ENCODE measurements at places on chromosomes 12 and 14.
A peak's percentile ranks its signal among the peaks of the same experiment; 100 is the strongest.

GRCh38 chr12:89225401-89225800, 126.9 kb downstream of the DUSP6 start:
- DNase-seq, result peak; percentile 86

DNA sequence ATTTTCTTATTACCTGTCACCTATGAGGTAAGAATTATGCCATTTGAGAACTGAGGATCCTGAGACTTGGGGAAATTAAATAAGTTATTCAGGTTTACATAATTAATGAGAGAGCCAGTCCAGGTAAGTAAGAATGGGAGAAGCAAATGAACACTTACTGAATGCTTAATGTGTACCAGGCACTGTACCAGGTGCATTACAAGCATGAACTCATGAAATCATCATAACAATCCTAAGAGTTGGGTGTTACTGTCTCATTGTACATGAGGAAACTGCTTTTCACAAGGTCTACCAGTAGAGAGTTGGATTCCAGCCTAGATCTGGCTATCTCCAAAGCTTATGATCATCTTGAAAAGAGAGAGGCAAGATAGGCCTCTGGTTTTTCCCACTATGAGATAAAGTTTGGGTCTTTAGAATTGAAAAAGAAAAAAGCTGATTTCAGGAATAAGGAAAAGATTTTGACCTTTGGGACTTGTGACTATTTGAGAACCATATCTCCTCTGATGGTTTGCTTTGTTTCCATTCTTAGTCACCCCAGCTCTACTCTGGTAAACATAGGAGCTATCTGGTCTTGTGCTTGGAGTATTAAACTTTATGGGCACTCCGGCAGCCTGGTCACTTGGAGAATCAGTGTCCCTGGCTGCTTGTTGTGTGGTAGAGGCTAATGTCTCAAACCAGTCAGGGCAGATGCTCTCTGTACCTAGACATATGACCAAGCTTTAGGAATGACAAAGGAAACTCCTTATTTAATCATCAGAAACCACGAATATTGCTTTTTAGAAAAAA, 48.0 kb downstream of the PTHLH start:
- DNase-seq, result peak; percentile 56

DNA sequence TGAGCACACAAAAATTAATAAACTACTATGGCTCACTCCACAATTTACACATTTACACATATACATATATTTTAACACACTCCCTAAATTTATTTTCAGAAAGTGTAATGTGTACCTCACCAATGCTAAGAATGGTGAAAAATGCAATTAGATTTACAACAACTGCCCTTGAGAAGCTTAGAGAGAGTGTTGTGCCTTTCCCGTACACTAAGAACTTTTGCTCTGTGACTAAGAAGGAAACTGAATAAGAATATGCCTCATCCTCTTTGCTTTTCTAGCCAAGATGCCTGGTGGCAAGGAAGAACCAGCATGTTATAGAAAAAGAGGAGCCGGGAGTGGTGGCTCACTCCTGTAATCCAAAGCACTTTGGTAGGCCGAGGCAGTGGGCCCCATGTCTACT, 62.3 kb downstream of the SINHCAF start:
- DNase-seq, result no peak

DNA sequence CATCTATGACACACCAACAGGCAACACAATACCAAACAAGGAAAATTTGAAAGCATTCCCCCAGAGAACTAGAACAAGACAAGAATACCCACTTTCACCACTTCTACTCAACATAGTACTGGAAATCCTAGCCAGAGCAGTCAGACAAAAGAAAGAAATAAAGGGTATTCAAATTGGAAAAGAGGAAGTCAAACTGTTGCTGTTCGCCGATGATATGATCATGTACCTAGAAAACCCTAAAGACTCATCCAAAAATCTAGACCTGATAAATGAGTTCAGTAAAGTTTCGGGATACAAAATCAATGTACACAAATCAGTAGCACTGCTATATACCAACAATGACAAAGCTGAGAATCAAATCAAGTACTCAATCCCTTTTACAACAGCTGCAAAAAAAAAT, 8.1 kb upstream of the ATL1 start:
- no peak for DNase-seq

GRCh38 chr12:53759261-53759660, 7.5 kb upstream of the CISTR start:
- no peak for DNase-seq

DNA sequence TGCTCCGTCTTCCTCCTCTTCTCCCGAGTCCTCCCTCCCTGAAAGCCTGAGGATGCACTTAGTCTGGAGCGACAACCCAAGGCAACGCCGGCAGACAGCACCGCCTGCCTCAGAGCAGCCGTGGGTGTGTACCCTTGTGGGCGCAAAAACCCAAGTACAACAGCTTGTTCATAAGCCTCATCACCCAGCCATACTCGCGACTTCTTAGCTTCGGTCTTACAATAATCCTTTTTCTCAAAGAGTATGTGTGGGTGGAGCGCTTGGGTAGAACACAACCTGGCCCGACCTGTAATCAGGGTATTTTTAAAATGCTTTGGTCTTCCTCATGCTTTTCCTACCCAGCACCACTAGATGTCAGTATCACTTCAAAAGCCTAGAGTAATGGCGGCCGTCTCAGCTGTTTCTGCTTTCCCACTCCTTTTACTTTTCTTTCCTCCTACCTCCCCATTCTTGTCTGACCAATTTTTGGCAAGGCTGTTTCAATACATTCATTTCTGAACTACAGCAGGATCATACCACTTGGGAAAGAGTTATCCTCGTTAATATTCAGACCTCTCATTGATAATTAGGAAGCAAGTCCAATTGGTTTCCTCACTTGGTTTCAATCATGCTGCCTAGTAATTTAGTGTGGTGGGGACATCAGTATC, 198.9 kb downstream of the EPS8 start:
- DNase-seq, result peak; percentile 74

DNA sequence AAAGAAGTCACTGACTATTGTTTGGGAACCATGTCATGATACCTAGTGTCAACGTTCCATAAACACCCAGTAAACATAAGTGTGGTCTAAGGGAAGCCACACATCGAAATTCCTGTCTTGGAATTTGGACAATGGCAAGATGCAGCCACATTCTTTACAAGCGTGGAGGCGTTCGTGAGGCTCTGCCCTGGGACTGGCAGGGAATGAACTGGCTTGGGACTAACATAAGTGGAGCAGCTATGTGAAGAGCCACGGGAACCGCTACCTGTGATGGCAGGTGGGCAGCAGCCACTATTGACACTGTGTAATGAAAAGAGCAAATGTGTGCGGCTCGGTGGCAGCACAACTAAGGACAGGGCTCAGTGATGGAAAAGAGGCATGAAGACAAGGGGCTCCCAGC, 10.0 kb upstream of the NRIP2 start:
- DNase-seq, result no peak

GRCh38 chr12:75990189-75990912, 41.2 kb downstream of the PHLDA1 start:
- no peak for DNase-seq

GRCh38 chr12:121214855-121215745, 5.2 kb downstream of the P2RX4 start:
- DNase-seq, result peak; percentile 96

DNA sequence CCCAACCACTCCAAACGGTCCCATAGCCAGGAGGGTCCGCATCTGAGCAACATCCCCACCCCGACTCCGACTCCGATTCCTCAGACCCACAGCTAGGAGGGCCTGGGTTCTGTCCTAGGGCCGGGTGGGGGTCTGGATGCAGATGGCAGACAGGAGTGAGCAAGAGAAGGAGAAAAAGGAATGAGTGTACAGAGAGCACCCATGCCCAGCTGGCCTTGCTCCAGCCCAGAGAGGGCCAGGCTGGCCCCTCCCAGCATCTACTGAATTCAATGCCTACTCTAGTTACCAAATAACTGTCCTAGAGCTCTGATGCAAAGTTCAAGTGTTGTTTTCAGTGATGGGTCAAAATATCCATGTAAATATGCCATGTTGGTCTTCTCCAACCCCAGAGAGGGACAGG, 40.8 kb downstream of the VDR start:
- no peak for DNase-seq

- DNase-seq, result no peak
Observed at GRCh38 chr12:49868449-49868848, 25.5 kb upstream of the BCDIN3D start.

DNA sequence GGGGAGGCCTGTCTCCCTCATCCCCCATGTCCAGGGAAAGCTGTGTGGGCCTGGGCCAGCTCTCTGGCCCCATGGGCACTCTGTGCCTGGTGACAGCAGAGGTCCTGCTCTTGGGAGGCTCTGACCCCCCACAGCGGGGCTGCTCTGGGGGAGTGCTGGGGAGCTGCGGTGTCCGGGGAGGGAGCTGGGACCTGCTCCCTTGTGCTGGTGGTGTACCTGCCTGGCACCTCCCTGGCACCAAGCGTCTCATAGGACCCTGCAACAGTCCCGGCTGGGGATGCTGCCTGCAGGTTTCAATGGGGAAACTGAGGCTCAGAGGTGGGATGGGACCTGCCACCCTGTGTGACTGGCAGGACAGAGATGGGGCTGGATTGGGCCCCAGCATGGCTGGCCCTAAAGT, 111.3 kb downstream of the KIF26A start:
- no peak for DNase-seq

DNA sequence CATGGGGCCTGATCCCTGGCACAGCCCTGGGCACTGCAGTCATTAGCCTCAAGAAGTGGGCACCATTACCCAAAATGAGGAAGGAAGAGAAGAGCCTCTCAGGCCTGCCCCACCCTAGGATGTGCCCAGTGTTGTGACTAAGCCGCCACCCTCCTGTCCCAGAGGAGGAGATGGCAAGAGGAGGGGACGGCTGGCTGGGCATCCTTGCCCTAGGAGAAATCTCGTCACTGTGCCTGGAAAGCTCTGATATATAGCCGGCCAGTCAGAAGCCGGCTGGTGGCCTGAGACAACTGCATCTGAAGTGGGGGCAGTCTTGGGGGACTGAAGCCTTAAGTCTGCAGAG, 115.2 kb downstream of the LGMN start:
- DNase-seq, result no peak

DNA sequence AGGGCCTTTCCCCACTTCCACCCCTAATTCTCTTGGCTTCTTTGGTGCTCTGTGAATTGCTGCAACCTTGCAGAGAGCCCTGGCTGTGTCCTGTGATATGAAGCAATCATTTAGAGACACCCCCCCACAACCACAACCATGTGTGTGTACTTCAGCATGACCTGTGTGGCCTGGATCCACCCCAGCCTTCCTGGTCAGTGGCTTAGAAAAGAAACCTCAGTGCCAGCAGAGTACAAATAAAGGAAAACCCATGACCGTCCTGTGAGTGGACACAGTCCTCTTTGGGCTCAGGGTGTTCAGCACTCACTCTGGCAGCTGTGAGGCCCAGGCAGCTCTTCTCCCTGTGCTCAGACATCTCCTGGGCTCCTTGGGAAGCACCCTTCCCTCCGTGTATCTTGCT, 206.6 kb upstream of the DIO3 start:
- no peak for DNase-seq

DNA sequence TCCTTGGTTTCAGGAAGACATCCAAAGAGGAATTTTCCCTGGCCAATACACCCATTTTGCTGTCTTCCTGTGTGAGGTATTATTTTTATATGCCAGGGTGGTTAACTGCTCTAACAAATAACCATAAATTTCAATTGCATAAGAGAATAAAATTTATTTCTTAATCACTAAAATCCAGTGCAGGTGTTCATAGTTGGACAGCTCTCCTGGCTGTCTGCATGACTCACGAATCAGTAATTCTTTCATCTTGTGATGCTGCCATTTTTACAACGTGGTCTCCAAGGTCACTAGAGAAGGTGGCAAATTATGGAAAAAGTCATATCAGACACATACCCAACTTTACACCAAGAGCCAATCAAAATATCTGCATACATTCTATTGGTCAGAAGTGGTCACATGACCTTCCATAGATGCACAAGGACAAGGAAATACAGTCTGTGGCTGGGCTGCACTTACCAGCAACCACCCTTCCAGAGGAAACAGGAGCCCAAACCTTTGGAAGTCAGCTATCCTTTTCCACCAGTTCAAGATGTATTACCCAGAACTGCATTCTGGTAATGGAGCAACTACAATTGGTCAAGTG, 193.5 kb upstream of the PLEKHG7 start:
- peak; percentile 40 for DNase-seq

- DNase-seq, result no peak
Observed at GRCh38 chr12:46572644-46573346, 200.2 kb upstream of the SLC38A2 start.

- no peak for DNase-seq
Observed at GRCh38 chr12:100795174-100795799, 711 bp downstream of the ANO4 start.

- DNase-seq, result no peak
Observed at GRCh38 chr14:94451091-94451771, 1.4 kb downstream of the SERPINA11 start.

DNA sequence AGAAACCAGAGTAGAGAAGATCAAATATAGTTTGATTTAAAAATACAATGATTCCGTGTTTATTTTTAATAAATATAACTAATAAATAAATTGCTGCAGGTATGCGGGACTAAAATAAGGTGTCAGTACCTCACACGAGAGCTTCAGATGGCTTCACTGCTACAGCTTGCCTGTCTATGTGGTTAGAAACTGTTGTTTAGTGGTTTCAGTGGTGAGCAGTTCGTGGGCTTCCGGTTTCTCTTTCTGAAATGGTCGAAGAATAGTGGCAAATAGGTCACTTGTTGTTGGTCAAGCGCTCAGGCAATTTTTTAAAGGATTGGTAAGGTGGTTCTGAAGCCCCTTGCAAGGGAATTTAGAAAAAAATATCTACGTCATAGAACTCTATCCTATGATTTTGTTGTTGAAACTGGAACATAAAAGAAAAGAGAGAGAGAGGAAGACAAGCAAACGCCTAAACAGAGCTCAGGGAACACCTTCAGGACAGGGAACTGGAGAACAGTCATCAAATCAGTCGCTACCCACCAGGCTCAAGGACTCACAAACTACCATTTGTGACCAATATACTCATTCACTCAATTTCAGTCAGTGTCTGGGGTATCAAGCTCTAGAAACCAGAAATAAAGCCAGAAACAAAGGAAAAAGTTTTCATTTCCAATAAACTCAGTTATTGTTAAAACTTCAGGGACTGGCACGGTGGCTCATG, 31.3 kb downstream of the GABARAPL1 start:
- DNase-seq, result no peak

DNA sequence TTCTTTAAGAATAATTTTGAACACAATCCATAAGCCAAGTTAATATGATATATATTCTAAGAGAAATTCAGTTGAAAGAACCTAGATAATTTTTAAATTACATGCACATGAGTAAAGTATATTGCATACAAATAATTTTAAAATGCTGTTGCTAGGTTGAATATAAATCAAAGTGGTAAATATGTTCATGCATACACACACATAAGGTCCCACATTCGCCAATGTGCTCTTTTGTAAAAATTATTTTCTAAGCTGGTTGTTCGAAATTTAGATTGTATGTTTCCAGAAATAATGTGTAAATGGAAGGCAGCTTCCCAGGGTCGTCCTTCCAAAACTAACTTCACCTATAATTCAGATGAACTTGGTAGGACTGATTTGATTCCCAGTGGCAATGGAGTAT, 173.7 kb upstream of the CCDC196 start:
- DNase-seq, result no peak

GRCh38 chr12:42793166-42793565, 203.6 kb upstream of the PRICKLE1 start:
- DNase-seq, result no peak
